ENCODE measurements at places on chromosomes 6 and 20.
A peak's percentile ranks its signal among the peaks of the same experiment; 100 is the strongest.

GRCh38 chr20:40680161-40680959 is 8.7 kb downstream of the MAFB start:
- no peak for DNase-seq

DNA sequence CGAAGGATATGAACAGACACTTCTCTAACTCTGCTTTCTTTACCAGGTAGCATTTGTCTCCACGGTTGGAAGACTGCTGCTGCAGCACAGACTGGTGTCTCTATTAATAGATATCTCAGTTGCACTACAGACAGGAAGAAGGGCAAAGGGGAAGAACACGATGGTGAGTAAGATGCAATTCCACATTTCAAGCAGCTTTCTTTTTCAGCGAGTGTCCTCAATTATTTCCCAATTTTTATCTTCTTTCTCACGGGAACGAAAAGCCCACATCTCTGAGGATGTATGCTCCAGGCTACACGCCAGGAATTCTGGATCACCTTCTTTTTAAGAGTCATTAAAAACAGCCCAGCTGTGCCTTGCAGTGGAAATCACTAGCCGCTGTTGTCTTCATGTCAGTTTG is 311.6 kb upstream of the ECI2 start:
- no peak for DNase-seq

GRCh38 chr6:154232013-154232910 is 124.3 kb downstream of the IPCEF1 start:
- DNase-seq, result no peak

DNA sequence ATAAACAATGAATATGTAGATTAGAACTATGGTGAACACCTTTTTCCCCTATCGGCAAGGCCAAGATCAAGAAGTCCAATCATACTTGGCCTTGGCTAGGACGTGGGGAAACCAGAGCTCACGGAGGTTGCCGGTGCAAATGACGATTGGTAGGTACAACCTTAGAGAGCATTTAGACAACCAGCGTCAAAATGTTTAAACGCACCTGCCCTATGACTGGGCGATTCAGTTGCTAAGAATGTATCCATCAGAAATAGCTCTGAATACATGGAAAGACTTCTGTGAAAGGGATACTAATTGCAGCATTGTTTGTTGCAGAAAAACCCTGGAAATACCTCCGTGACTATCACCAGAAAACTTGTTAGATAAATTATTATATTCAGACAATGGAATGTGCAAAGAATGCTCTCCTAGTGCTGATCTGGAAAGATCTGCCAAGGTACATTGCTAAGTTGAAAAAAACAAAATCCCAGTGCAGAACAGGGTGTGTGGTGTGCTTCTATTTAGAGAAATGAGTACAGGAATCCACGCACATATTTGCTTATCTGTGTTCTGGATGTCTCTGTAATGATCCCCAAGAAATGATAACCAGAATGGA is 48.0 kb upstream of the PTPN1 start:
- no peak for DNase-seq

DNA sequence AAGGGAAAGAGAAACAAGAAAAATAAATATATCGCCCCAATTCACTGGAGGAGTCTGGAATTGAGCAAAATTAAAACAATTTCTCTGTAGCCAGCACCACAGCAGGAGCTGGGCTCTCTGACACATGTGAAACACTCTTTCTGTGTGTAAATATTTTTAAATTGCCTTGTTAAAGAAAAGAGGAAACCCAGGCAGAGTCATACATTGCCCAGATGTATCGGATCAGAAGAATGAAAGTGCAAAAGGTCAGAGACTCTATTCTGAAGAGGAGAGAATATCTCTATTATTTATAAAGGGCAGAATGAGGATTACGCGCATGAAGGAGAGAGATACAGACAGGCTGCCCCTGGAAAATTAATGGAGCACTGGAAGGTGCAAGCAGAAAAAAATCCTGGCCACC is 127.0 kb upstream of the MAN1A1 start:
- no peak for DNase-seq

GRCh38 chr6:142359271-142359960 is 57.6 kb downstream of the ADGRG6 start:
- DNase-seq, result no peak

DNA sequence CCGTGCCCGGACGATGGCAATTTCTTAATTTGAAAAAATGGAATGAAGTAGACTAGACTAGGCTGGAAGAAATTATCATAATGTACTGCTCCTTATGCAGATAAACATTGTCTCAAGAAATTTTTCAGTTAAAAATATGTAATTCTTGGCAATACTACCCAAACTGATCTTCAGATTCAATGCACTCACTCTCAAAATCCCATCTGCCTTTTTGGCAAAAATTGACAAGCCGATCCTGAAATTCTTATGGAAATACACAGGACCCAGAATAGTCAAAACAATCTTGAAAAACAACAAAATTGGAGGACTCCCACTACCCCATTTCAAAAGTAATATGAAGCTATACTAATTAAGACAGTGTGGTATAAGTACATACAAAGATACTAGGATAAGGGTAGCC is 19.0 kb downstream of the SLC23A2 start:
- DNase-seq, result no peak

DNA sequence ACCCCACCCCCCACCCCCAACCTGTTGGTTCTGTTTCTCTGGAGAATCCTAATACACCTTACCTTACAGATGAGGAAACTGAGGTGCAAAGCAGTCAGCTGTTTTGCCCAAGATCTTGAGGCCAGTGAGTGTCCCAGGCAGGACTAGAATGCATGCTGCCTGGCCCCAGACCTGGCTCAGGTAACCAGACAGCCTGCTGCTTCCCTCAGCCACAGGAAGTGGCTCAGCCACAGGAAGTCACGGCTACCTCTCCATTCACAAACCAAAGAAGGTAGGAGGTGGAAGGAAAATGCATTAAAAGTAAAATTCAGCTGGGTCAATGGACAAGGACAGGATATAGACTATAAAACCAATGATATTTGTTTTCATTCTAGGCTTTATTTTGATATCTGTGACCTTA is 517.6 kb downstream of the CD83 start:
- DNase-seq, result no peak

- no peak for DNase-seq
These were observed 39.6 kb upstream of the PRELID3B start for GRCh38 chr20:59082077-59082740.

DNA sequence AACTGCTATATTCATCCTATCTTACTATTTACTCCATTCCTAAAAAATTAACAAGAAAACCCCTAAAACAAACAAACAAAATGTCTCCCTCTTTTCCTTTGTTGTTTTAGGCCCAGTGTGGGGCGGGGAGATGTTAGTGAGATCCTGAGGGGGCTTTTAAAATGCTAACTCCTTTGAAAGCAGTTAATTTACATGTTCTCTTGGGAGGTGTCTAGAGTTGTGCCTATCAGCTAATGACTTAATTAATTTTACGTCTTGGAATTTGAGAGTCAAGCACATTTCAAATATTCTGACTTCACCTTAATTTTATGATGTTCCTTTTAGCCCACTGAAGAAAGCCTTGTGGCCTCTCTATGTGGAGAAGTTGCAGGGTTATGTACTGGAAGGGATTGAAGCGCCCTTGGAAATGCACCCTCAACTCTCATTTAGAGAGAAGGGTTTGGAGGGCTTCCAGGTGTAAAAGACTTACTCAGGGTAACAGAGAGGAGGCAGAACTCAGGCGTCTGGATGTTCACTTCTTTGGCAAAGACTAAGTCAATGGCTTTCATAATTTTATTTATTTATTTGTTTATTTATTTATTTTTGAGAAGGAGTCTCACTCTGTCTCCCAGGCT is 4.9 kb downstream of the SASH1 start:
- no peak for DNase-seq

DNA sequence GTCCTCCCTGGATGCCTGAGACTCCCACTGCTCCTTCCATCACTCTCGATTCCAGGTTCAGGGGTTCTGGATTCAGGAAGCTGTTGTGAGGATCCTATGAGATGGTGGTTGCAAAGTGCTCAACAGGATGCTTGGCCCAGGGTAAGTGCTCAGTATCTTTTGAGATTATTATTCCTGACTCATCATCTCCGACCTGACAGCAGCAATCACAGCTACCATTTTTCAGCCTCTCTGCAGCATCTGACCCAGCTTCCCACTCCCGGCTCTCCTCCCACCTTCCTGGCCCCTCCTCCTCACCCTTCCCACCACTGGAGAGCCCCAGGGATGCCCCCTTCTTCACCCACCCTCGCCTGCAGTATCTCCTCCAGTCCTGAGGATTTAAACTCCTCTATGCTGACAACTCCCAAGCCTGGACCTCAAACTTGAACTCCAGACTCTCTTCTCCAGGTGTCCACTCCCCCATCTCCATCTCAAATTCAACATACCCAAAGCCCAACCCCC is 36.8 kb upstream of the KCNB1 start:
- DNase-seq, result no peak

GRCh38 chr6:131867744-131868143 is 59.9 kb downstream of the ENPP1 start:
- no peak for DNase-seq

DNA sequence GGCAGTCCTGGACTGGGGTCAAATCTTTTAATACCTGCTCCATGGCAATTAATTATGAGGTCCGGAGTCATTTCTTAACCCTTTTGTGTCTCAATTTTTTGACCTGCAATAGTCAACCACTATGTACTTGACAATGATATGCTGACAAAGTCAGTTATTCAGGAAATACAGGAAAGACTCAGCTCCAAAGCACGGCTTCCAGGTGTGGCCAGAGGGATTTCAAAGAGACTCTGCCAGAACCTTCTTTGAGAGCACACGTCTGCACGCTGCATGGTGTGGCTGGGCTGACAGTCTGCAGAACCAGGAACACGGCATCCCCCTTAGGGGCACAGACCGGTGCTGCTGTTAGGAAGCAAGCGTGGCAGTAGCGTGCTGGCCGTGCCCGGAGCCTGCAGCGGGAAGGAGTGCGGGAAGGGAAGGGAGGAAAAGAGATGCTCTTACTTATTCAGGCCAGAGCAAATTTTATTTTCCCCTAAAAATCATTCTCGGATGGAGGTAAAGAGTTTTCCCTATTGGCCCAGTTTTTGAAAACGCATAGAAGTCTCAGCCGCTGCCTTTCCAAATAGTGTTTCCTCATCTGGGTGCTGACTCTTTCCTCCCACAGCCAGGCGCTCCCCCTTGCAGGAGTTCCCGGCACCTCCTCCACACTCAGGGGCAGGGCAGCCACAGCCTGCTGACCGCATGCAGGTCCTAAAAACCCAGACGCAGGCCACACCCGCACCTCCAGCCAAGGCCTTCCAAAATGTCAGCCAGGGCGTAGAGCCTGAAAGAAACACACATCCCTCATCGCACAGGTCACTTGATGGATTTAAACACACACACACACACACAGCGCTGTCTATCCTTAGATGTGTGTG is 187.4 kb upstream of the SNX9 start:
- no peak for DNase-seq

DNA sequence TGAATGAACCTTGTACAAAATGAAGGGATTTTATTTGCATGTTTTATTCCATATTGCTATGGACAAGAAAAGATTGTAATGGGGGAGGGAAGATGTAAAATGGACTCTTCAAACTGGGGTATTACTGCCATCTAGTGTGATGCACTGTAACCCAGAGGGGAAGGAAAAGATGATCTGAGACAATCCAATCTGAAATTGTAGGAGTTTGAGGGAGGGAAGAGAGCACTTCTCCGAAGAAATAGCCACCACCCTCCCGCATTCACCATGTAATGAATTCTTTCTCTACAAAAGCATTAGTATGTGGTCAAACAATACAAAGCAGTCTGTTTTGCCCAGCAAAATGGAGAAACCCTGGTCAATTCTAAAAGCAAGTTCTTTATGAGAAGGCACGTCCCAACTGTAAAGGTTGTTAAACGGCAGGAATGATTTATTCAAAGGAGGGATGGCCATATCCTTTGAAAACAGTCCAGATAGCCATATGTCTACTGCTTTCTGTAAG is 679.5 kb upstream of the NRSN1 start:
- no peak for DNase-seq

- DNase-seq, result no peak
These were observed 31.0 kb downstream of the SUN5 start for GRCh38 chr20:32973077-32973717.

GRCh38 chr6:110874880-110875547 is 429 bp downstream of the AMD1 start:
- DNase-seq, result peak; percentile 34

DNA sequence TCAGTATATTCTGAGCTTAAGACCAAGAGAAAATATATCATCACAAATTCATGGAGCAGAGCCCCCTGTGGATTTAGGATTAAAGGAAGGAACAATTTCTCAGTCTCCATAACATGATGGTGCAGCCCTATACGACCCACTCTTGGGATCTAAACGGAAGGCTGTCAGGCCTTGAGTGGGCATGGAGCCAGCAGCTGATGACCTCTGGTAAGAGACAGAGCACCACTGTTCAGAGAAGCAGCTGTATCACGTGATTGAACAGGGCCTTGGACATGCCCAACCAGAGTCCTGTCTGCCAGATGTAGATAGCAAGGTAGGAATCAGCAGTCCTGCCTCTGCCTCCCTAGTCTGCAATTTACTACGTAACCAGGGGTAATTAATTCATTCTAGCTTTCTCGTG is 259.4 kb upstream of the POU3F2 start:
- no peak for DNase-seq

GRCh38 chr20:43941476-43942200 is 27.0 kb downstream of the TOX2 start:
- DNase-seq, result no peak

- DNase-seq, result no peak
These were observed 80.8 kb upstream of the PHACTR1 start for GRCh38 chr6:12635813-12636212.

GRCh38 chr20:56392881-56393482 is 537 bp downstream of the CSTF1 start:
- DNase-seq, result no peak

- DNase-seq, result peak; percentile 48
These were observed at the start of gene STMN3 for GRCh38 chr20:63653041-63653973. Gene STMN3, minus strand, starts transcription at chr20:63653424. Its CDS starts 79 bp downstream, at chr20:63653345.

GRCh38 chr20:35561671-35562070 is 19.8 kb downstream of the ERGIC3 start:
- DNase-seq, result no peak

GRCh38 chr6:125346201-125346925 is 44.6 kb upstream of the HDDC2 start:
- no peak for DNase-seq

- no peak for DNase-seq
These were observed 45.9 kb downstream of the PLAGL1 start for GRCh38 chr6:143961886-143962878.

GRCh38 chr6:150412221-150412620 is 43.4 kb downstream of the IYD start:
- no peak for DNase-seq

Data from activated CD4-positive, alpha-beta T cell treated with anti-CD3 and anti-CD28 coated beads, Interleukin-2, amount 50 U/mL, for 24 hours (primary cell).